ENCODE measurements at places on chromosomes 7 and 10. TPM values are rescaled to one million over a fixed set of nuclear protein-coding genes. Genes with fewer than 3 reads are reported as not detected.

GRCh38 chr10:80976658-80977057, 439.0 kb downstream of the SH2D4B start:
- DNase-seq, result no peak

- DNase-seq, result peak; percentile 68
These were observed 51.2 kb downstream of the PDK4 start for GRCh38 chr7:95545007-95545615.

The HKDC1 gene
- 1.4 TPM for total RNA-seq

The TMEM243 gene
- total RNA-seq, result 29.4 TPM

DNA sequence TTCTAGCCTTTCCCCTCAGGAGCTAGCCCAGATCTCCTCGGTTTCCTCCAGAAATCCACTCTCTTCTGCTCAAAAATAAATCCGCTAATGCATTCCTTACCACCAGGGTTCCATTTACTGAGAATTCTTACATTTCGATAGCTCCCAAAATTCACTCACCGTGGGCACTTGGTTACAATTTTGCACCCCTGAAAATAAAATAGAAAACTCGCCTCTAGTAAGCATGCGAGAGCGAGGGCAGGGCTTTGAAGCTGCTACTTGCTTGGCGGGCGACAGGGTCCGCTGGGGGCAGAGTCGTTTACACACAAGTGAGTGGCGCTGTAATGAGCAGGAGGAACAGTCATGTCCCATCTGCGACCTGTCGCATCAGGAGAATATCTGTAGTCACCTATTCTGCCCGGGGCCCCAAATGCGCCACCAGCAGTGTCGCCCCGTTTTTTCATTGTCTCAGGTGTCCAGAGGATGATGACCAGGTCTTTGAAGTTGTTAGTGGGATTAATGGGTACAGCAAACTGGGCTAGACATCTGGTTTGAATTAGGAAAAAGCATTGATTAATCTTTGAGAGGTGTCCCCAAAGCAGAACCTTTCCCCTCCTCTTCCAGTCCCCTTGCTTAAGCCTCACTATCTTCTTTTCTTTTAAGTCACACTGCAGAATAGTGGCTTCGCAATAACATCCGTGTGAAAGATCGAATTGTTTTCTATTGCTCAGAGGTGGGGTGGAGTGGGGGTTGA, 1.2 kb upstream of the MEOX2 start:
- peak; percentile 20 for DNase-seq

The CLDN4 gene
- 278 TPM for total RNA-seq

GRCh38 chr10:124686707-124687376, 57.3 kb downstream of the FAM53B start:
- DNase-seq, result no peak

- DNase-seq, result peak; percentile 81
These were observed 19.8 kb downstream of the DNAJB12 start for GRCh38 chr10:72334825-72335393.

GRCh38 chr7:24284699-24285506, 913 bp downstream of the NPY start:
- no peak for DNase-seq

The ABCB1 gene
- total RNA-seq, result 4.9 TPM

DNA sequence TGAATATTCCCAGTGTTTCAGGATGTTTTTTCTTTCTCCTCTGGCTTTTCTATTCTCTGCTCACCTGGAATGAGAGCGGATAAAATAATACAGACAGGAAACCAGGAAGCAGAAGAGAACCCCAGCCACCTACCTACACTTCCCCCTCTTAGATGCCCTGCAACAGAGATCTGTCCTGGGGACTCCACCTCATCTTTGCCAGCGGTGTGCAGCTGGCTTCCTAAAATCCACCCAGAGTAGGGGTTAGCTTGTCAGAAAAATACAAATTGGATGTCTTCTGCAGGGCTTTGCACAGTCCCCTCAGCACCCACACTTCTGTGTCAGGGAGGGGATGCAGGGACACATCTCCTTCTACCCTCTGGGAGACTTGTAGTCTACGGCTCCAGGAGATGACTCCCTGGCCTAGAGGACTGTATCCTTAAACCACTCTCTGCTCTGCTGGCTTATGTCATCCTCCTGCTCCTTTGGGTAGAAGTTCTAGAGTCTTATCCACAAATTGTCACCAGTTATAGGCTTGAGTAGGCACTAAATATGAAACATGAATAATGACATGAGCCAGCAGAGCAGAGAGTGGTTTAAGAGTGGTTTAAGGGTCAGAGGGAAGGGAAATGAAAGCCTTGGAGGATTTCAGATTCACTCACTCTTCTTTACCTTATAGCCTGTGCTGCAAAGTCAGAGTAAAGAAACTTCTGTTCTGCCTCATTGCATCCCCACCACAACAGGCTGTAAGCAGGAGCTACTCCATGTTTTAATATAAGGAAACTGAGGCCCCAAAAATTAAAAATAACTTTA, 749.4 kb downstream of the AUTS2 start:
- no peak for DNase-seq

GRCh38 chr7:24456526-24457218, 116.6 kb upstream of the PALS2 start:
- no peak for DNase-seq

The ADIRF gene
- 125 TPM for total RNA-seq

GRCh38 chr10:59993931-59994330, 87.6 kb upstream of the CCDC6 start:
- DNase-seq, result no peak

DNA sequence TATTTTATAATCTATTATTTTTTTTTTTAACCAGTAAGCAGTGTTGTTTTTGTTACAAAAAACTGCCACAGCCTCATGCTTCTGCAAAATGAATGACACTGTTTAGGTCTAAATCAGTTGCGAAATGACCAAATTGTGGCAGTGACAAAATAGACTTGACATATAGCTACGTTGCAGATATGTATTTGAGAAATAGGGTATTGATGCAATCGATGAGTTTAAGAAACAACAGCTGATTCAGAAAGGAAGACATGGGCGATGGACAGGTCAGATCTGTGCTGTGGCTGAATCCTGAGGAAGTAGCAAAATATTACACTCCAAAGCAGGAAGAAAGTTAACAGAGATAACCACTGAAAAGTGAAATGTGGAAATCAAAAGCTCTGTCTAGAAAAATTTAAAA, 89.0 kb upstream of the STEAP4 start:
- DNase-seq, result no peak

DNA sequence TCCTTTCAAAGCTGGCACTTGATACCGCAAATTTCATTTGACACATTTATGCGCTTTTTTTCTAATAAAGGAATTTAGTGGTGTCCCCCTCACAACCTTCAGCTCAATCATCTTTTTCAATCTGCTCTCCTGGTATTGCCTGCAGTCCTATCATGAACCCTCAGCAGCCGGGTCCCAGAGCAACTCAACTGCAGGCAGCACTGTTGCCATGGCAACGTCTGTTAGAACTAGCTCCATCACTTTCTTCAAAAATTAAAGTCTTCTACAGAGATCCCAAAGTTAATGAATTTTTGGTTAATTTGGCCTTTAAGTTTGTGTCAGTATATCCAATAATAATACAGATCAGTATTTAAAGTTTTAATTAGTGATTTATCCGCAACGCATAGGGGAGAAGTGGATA, 136.1 kb upstream of the TARP start:
- no peak for DNase-seq

DNA sequence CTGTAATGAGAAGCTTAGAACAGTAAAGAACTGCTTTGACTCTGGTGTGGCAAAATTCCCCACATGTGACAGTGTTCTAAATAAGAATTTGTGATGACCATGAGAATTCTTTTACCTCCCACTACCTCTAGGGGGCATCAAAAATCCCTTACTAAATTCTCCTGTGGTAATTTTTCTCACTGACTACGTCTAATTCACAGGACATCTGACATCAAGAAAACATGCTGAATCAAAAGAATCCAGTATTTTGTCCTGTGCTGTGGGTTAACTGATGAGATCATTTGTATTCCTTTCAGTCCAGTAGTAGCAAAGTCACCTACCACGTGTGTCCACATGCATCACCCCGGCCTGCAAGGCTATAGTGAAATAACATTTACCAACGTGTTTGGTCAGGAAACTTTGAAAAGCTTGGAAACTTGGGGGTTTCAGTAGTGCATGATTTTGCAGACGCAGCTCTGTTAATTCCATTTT, 103.8 kb downstream of the ATE1 start:
- no peak for DNase-seq

- DNase-seq, result no peak
These were observed 68.6 kb downstream of the ALOX5 start for GRCh38 chr10:45442662-45443061.

All from lower leg skin (tissue), 4 donors.